ENCODE measurements at places on chromosomes 2 and 18.
A peak's percentile ranks its signal among the peaks of the same experiment; 100 is the strongest.

GRCh38 chr2:60484133-60484645 is 69.3 kb downstream of the BCL11A start:
- peak; percentile 54 for DNase-seq

DNA sequence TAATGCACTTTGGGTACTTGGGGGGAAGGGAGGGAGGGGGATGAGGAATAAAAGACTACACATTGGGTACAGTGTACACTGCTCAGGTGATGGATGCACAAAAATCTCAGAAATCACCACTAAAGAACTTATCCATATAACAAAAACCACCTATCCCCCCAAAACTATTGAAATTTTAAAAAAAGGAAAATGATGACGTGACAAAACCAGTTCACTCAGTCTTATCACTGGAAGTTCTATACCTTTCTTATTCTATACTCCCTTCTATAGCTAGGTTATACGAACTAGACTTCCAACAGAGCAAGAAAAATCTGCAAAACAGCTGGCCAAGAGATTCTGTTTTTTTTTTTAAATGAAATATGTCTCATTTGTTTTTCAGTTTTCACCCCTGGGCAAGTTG is 20.8 kb downstream of the DYNAP start:
- no peak for DNase-seq

DNA sequence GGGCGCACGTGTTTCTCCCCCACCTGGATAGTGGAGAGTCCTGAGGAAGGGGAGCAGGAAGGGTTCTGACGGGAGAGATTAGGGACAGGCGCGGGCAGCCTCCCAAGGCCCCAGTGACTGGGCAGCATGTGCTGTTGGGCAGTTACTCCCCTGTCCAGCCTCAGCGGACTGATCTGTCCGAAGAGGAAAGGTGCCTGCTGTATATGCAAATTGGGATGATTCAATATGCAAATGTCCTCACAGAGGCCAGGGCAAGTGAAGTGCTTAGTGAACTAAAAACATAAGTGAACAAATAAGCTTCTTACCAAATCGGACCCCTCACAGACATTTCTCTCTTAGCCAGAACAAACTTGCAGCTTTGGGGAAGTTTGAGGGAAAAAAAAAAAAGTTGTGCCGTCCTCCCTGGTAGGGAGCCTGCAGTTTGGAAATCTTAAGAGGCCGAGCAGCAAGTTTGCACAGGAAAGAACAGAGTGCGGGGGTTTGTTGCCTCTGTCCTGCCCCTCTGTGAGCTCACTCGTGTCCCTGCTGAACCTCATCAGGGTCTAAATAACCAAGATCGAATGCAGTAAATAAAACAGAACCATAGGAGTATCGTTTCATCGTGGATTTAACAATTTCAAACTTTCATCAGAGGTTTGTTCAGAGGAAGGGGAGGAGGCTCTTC is 141.4 kb downstream of the KCTD1 start:
- DNase-seq, result no peak

GRCh38 chr2:236744281-236744705 is 174.7 kb downstream of the ACKR3 start:
- DNase-seq, result peak; percentile 76

GRCh38 chr2:227939271-227940027 is 68.0 kb downstream of the DAW1 start:
- DNase-seq, result peak; percentile 85

DNA sequence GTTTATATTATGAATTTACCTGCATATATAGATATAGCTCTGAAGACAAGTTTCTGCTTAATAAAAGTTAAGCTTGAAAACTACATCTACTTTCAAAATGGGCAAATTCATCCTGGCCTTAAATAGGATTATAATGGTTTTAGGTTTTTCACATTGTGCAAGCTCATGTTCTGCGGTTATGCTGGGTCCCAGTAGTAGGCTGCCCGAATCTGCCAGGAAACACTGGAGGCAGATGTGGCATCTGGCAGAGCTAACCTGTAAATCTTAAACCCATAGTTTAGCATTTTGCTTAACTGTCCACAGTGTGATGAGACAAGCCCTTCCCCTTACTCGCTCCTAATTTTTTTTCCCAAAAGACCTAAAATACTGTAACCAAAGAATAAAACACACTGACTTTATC is 234.2 kb downstream of the TCF4 start:
- no peak for DNase-seq

- peak; percentile 34 for DNase-seq
Measured at GRCh38 chr2:107595285-107595684, 231.4 kb upstream of the RGPD4 start.

DNA sequence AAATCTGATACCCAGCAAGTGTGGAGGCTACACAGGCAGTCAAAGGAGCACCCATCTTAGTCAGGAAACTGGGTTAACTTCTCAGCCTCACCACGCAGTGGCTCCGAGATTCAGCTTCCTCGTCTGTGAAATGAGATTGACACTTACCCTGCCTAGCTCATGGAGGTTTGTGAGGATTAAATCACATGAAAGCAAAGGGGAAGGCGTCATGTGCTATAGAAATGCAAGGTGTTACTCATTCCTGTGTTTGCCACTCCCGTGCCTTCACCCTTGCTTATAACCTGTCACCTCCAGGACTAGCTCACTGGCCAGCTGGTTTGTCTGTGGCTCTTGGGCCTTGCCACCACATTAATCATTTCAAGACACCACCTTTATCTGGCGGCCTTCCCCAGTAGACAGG is 118.9 kb upstream of the FOSL2 start:
- no peak for DNase-seq

DNA sequence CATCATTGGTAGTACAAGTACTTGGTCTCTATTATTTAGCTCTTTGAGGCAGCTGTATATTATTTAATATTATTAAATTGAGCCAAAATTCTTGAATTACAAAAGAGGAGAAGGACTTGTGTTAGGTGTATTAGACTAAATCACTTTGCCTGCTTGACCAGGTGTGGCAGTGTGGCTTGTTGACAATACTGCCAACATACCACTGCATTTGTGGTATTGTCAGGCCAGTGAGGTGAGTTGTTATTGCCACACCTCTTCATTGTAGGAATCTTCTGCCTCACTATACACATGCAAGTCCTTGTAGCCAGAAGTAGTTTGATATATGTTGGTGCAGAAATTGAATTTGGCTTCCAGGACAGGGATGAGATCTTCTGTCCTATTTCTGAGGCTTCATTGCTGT is 40.5 kb downstream of the CYP20A1 start:
- no peak for DNase-seq

DNA sequence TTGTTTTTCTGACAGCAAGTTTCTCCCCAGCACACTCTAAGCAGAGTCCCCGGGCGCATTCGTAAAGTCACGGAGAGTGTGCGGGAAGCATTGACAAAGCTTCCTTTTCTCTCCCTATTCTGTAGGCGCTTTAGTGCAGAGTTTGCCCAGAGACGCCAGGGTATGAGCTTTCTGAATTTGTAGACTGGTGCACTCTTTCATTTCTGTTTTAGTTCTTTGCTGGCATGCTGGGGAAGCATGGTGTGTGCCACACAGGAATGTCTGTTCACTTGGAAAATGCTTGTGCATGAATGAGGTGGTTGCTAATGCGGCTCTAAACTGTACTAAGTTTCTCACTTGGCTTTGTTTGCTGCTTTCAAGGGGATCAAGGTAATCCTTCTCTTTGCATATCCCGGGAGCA is 102.6 kb downstream of the RTN4 start:
- peak; percentile 68 for DNase-seq

- no peak for DNase-seq
Measured at GRCh38 chr2:9857814-9858729, 14.8 kb downstream of the TAF1B start.

DNA sequence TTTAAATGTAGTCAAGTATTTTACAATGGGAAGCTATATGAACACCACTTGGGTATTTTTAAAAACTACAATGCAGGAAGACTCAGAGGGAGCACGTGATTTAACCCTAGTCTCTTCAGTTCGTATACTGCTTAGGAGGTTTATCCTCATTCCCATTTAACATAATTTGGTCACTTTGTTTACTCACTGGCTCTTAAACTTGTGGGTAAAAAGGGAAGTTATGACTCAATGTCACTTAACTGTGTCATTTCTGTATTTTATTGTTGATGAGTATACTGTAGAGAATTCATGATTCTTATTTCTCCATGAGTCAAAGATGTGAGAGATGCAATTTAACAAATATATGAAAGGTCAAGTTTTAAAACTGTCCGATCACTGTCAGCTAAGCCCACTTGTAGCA is 48.2 kb downstream of the SLC66A3 start:
- no peak for DNase-seq

DNA sequence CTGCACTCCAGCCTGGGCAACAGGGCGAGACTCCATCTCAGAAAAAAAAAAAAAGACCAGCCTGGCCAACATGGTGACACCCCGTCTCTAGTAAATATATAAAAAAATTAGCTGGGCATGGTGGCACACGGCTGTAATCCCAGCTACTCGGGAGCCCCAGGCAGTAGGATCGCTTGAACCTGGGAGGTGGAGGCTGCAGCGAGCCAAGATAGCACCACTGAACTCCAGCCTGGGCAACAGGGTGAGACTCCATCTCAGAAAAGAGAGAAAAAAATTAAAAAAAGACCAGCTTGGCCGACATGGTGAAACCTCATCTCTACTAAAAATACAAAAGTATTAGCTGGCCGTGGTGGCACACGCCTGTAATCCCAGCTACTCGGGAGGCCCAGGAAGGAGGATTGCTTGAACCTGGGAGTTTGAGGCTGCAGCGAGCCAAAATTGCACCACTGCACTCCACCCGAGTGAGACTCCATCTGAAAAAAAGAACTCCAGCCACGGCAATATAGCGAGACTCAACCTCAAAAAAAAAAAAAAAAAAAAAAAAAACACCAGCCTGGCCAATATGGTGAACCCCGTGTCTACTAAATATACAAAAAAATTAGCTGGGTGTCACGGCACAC is 346.1 kb upstream of the PLGLB2 start:
- no peak for DNase-seq

GRCh38 chr18:29157057-29157780 is 980.3 kb upstream of the CDH2 start:
- DNase-seq, result no peak

DNA sequence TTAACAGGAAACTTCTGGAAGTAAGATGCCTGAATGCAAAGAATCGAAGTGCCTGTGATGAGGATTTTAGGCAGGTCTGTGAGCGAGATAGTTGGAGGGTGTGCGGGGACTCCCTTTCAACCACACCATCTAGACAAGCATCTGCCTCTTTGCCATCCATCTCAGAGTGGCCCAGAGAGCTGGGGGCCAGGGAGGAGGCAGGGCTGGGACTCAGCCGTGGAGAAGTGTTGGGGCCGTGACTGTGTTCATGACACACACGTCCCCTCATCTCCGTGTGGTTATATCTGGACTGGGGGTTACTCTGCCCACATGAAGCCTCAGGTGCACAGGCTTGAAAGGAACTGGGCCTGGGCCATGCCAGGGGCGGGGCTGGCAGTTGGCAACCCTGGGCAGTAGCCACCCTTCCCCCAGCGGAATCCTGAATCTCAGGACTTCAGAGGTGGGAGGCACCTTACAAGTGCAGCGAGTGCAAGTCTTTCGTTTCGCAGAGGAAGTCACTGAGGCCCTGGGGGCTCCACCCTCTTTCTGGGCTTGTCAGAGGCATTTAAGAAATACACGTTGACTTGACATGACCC is 112.5 kb downstream of the SLC4A3 start:
- DNase-seq, result peak; percentile 54

DNA sequence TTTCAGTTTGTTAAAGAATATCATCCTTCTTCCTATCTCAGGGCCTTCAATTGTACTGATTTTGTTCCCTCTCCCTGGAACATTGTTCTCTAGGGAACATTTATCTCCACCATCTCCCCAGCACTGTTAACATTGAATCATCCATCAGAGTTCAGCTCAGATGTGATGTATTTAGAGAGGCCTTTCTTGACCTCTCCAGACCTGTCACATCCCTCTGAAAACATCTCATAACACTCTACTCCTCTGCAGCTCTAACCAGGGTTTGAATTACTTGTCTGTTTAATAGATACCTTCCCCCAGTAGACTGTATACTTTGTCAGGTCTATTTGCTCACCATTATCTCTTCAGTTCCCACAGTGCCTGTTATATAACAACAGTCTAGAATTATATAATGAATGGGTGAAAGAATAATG is 98.6 kb downstream of the GALNT1 start:
- no peak for DNase-seq

DNA sequence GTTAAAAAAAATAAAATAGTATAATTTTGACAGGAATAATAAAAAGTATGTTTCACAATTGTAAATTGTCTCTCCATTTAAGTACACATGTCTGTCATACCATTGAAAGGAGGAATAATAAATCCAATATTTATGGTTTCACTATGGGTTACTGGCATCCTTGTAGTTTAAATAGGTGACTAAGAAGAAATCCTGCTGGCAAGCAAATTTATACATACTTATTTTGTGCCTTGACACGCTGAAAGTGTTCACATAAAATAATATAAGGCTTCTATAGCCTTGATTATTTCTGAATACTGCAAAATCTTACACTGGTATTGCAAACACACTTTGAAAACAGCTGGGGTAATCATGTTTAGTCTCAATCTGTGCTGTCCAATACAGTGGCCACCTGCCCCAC is 138.3 kb upstream of the ETAA1 start:
- DNase-seq, result no peak

DNA sequence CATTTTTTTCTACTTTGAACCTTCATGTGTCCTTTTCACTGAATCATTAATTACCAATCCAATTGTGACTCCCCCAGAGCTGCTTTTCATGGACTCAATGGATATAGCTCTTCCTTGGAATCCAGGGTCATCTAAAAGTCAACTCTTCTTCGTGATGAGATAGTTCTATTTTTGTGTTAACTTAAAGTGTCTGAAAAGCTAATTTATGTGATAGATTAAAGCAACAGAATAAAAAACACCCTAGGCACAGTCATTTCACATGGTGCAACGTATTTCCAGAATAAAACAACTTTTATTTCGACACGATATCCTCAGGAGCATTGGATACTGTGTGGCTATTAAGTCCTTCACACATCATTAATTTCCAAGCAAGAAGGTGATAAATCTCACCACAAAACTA is 250.6 kb upstream of the SPHKAP start:
- DNase-seq, result no peak

DNA sequence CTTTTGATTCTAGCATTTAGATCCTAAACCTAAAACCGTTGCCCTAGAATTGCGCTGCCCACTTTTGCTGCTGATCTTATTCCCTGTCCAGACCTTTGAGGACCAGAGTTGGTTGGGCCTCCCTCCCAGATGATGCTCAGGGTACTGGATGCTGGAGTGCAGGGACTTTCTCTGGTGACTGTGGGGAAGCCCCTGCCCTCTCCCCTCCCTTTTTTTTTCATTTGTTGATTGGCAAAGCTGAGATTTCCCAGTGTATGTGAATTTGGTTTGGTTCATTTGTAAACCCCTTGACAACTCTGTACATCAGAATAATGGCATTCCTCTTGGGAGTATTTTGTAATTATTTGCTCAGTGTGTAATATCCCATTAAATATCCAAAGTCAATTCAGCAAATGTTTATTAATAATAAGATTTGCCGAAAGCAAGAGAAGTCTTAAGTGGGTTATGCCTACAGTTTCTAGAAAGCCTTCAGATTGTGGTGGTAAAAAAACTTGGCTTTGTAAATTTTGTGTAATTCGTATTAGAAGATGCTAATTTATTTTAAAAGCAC is 28.3 kb downstream of the RAB31 start:
- peak; percentile 35 for DNase-seq
